ENCODE measurements at places on chromosomes 5 and 9.
A peak's percentile ranks its signal among the peaks of the same experiment; 100 is the strongest.

DNA sequence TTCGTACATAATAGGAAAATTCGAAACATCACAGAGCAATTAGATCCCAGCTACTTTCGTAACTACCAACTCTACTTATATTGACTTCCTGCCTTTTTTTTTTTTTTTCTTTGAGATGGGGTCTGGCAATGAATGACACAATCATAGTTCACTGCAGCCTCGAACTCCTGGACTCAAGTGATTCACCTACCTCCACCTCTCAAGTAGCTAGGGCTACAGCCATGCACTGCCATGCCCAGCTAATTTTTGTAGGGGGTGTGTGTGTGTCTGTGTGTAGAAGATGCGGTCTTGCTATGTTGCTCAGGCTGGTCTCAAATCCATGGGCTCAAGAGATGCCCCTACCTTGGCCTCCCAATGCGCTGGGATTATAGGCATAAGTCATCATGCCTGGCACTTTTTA, 5.8 kb upstream of the PAIP2 start:
- no peak for DNase-seq

- DNase-seq, result no peak
Observed at GRCh38 chr5:118006219-118006618, 982.1 kb downstream of the DTWD2 start.

GRCh38 chr9:95341293-95341962, 23.9 kb upstream of the FANCC start:
- DNase-seq, result peak; percentile 28

DNA sequence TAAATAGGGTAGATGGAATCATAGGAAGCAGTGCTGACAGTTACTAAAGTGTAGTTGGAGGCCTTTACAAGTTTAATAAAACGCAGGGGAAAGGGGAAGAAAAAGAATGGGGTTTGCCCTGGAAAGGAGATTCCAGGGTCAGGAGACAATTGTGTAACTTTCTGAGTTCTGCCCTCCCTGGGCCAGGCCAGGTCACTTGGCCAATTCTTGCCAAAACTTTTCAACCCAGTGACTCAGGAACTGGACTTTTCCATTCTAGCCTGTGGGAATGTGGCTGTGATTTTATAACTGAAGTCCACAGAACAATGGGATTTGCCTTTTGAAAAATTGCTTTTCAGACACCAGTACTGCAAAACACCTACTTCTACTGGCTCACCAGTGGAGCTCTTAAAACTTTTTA, 289.8 kb upstream of the ANKRD55 start:
- DNase-seq, result peak; percentile 49

DNA sequence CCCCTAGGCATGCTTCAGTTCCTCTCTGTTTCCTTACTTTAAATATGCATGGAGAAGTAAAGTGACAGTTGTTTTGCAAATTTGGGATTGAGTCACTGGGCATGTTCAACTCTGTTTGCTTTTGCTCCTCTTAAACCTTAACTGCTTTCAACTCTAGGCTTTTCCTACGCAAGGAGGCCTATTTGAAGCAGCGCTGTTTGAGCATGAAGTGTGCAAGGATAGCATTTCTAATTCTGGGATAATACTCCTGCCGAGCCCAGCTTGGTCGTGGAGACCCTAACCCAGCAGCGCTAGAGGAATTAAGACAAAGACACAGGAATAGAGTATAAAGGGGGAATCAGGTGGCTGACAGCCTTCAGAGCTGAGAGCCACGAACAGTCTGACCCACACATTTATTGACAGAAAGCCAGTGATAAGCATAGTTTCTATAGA, 803.4 kb upstream of the CDH10 start:
- no peak for DNase-seq

GRCh38 chr9:99299211-99300102, 77.4 kb downstream of the SEC61B start:
- peak; percentile 77 for DNase-seq

DNA sequence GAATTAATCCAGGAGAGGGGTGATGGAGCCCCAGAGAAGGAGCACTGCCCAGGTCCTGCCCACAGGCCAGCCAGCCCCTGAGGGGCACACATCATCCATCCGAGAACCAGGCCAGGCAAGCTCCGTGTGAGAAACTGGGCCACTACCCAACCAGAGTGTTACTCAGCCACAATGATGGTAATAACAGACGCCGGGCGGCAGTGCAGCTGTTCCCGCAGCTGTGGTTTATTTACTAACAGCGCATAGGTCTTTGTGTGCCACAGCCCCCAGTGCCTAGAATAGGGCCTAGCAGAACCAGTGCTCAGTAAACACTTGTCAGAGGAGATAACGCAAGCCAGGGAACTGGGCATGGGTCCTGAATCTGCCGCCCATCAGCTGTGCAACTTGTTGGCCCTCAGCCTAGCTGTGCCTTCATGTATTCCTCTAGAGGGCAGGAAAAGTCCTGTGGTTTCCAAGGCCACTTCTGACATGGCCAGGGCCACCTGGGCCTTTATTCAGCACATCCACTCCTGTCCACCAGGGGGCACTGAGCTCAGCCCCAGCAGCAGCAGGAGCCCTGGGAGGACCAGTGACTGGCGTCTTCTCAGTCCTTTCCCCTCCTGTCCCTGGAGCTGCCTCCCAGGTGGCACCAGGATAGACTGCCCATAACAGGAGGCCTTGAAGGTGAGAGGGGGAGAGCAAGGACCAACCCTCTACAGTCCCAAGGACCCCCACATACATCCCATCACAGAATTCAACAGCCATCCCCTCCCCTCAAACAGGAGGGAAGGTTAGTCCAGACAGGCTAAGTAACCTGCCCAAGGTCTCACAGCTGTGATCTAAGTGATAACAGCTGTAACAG, 2.1 kb downstream of the MXD3 start:
- DNase-seq, result peak; percentile 70

GRCh38 chr5:14702238-14702839, 37.8 kb downstream of the OTULIN start:
- no peak for DNase-seq

DNA sequence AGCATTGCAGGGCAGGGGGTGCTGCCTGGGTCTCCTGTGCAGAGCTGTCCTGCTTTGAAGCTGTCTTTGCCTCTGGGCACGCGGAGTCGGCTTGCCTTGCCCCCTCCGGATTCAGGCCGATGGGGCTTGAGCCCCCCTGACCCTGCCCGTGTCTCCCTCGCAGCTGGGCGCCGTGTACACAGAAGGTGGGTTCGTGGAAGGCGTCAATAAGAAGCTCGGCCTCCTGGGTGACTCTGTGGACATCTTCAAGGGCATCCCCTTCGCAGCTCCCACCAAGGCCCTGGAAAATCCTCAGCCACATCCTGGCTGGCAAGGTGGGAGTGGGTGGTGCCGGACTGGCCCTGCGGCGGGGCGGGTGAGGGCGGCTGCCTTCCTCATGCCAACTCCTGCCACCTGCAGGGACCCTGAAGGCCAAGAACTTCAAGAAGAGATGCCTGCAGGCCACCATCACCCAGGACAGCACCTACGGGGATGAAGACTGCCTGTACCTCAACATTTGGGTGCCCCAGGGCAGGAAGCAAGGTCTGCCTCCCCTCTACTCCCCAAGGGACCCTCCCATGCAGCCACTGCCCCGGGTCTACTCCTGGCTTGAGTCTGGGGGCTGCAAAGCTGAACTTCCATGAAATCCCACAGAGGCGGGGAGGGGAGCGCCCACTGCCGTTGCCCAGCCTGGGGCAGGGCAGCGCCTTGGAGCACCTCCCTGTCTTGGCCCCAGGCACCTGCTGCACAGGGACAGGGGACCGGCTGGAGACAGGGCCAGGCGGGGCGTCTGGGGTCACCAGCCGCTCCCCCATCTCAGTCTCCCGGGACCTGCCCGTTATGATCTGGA, 2.7 kb downstream of the CEL start:
- DNase-seq, result no peak

DNA sequence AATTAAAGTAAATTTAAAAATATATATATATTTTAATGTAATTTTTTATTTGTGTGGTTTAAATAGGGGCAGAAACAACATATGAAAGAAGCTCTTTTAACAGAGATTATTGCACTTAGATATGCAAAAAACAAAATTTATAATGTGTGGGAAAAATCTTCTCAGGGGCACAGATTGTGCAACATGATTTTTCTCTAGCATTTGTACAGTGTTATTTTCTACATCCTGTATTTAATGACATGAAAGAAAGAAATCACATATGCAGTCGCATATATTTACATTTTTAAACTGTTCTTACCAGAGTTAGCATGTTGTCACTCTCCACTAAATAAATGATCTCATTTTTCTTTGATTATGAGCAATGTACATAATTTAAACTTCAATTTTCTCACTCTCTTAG, 265.3 kb upstream of the CTNND2 start:
- no peak for DNase-seq

DNA sequence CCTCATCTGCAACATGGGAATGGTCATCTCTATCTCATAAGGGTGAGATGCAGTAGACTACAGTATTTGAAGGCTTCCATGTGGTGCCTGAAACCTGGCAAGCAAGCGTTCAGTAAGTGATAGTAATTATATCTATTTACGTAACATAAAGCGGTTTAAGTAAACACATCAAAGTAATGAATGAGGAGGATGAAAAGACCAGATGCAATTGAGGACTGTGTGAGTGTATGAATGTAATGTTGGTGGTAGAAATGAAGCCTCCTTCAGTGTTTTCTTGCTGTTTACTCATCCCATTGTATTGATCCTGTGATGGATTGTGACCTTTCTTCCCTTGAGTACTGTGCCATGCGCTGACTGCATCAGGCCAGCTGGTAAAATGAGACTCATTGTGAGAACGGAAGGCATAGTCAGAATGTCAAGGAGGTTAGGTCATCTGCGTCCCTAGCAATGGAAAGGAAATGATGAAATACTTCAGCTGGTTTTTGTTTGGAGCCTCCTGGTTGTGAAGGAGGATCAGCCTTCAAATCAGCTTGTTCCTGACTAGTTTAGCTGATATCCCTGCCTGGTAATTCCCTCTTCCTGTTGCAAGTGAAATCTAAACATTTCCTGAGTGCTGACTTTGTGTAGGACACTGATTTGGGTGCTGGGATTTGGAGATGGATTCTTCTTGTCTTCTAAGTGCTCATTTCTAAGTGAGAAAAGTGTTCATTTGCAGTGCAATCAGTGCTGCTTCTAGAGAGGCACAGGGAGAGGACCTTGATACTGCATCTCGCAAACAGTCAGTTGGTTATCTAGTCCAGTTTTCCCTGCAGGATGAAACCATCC, 35.6 kb downstream of the TNFSF8 start:
- peak; percentile 98 for DNase-seq

DNA sequence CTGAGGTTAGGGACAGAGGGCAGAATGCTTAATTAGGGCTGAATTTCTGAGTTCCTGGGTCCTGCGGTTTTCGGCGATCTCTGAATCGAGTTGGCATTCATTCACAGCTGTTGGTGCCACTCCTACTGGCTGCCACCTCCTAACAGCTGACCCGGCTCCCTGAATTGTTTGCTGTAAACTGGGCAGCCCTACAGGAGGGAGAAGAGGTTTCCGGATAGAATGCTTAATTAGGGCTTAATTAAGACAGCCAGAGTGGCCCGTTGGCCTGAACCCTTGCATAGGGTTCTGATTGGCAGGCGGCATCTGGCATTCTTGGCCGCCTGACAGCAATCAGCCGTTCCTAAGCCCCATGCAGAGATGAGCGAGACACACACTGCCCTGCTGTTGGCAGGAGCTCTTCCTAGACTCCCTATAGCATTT, 25.7 kb downstream of the FRMPD1 start:
- DNase-seq, result no peak

DNA sequence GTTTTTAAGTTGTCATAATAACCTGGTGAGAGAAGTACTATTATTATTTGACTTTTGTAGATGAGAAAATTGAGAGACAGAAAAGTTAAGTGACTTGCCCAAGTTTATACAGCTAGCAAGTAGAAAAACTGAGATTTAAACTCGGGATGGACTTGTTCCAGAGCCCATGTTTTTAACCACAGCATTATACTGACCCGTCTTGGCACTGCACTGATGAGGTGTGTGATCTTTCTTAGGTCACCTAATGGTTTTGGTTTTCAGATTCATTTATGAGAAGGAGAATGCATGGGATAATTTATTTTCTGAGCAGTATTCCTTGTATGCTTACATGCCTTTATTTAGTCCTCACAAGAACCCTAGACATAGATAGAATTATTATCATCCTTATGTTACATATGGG, 201.8 kb upstream of the CDKN2B start:
- DNase-seq, result no peak

- peak; percentile 58 for DNase-seq
Observed at GRCh38 chr5:82885627-82886389, 191.4 kb downstream of the TMEM167A start.

- DNase-seq, result peak; percentile 61
Observed at GRCh38 chr5:157602505-157602904, 26.9 kb upstream of the ADAM19 start.

GRCh38 chr9:131968632-131969031, 111.0 kb downstream of the MED27 start:
- DNase-seq, result no peak

- DNase-seq, result no peak
Observed at GRCh38 chr5:160211352-160211751, 18.0 kb upstream of the FABP6 start.

DNA sequence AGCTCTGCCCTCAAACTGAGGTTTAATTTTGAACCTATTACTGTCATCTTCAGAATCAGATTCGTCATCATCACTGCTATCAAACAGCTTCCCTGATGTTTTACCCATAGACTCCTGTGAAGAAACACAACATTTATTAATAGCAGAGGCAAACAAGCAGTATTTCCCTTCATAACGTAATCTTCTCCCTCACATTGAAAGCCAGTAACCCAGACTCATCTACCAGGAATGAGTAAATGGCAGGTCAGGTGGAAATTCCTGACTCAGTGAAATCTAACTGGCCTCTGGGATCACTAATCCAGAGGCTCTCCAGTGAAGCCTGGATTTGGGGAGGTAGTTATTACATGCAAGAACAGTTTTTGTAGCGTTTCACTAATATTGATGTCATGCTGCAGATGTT, 14.6 kb downstream of the NOL8 start:
- DNase-seq, result no peak

DNA sequence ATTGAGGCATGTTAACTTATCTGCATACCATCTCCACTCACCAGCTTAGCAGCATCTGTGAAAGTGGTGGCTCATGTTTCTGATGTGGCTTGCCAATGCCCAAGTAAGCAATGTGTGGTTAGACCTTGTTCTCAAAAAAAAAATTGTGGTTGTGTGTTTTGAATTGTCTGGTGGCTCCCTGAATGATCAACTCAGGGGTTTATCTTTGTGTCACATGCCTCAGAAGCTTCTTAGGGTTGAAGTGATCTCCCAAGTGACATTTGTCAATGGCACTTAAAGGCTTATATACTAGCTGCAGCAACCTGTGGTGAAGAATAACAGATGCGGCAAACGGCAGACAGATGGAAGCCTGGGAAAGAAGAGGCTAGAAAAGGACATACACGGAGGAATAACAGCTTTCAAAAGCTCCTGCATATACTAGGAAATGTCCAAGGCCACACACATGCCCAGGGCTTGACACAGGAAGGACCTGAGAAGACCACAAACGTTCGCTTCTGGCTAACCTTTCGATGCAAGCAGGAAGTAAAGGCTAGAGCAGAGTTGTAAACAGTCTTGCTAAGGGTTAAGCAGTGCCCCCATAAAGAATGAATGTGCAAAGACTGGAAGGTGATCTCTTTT, 42.2 kb upstream of the FSD1L start:
- no peak for DNase-seq

- peak; percentile 64 for DNase-seq
Observed at GRCh38 chr9:87195306-87195705, 248.0 kb upstream of the GAS1 start.
